GDM1 (cell line): ENCODE measurements at places on chromosomes 3 and 15.

GRCh38 chr3:157046520-157046919, 113.4 kb downstream of the CCNL1 start:
- no peak for DNase-seq

- no peak for DNase-seq
Measured at GRCh38 chr3:72405943-72406566, 442.2 kb downstream of the SHQ1 start.

GRCh38 chr15:72176159-72176558, 21.4 kb downstream of the GRAMD2A start:
- DNase-seq = no peak

- no peak for DNase-seq
Measured at GRCh38 chr3:98877132-98877531, 24.4 kb downstream of the DCBLD2 start.

DNA sequence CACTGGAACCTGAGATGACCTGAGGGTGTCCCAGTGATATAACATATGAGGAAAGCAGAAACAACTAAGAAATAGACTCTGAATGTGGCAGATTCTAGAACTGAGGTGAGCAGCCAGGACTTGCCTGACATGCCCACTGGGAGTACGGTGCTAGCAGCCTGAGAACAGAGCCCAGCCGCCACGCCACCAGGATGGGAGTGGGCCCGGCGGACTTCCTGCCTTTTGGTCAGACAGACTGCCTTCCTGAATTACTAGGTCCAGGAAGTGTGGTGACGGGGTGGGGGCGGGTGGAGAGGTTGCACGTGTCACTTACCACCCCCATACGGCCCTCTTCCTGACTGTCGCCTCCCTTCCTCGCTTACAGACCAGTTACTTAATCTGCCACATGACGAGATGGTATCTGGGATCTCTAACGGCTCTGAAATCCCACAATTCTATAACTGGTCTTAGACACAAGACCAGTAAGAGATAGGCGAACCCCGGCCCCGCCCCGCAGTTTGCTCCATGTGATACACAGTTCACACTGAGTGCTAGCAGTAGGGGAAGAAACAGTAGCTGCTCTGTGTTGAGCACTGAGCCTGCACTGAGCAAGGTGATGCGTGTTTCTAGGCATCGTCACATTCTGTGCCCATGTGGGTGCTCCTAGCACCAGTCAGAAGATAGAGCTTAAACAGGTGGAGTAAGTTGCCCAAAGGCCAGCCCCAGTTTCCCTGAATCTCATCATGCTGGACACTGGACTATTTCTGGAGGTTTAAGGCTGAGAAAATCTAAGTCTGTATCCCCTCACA, 95.7 kb downstream of the CPN2 start:
- DNase-seq = peak; percentile 99

DNA sequence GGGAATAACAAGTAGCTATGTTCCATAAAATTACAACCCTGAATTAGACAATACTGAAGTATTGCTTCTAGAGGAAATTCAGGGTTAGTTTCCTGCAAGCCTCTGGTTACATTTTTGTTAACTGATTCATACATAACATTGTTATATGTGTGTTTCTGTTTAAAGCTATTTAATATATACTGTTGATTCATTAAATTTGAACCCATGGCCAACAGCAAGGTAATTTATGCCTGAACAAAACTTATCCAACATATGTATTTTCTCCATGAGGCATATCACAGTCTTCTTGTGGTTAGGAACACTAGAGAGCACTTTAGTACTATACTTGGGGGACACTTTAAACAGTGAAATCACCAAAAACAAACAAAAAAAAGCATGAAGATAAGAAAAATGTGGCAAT, 47.7 kb upstream of the PTX3 start:
- DNase-seq = no peak

- DNase-seq = no peak
Measured at GRCh38 chr3:23324745-23325144, 121.6 kb downstream of the UBE2E2 start.

GRCh38 chr3:177800561-177800960, 603.3 kb upstream of the TBL1XR1 start:
- DNase-seq = no peak

DNA sequence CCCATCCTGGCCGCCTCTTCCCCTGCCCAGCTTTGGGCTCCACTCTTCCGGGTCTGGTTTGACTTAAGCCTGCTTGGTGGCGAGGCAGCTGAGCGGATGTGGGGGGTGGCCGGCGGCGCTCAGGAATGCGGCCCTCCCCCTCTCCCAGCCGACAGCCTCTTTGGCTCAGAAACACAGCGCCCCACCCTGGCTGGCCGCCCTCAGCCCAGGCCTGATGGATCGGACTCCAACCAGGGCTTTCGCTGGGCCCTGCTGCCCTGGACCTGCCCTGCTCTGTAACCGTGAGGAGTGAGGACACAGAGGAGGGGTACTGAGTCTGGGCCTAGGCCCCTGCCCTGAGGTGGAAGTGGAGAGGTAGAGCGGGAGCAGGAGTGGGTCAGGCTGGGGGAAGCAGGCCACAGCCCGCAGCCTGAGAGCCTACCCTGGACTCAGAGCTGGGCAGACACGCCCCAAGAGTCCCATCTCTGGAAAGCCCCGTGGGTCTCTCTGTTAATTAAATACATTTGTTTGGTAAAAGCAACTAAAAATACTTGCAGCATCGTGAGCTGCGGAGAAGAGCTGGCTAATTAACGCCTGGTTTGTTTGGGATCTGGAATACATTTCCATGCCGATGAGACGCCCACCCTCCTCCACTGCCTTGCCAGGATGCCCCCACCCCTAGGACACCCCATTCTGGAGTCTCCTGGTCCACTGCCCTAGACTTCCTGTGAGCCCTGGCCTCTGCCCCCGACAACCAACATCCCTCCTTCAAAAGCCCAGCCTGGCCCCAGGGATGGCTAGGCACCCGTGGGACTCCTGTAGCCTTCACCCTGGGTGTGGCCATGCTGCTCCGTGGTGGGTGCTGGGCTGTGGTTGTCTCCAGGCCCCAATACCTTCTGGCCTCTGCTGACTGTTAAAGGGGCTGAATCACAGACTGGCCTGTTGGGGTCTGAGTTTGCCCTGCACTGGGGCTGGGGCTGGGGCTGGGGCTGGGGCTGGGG, 19.6 kb downstream of the PLXNA1 start:
- no peak for DNase-seq

DNA sequence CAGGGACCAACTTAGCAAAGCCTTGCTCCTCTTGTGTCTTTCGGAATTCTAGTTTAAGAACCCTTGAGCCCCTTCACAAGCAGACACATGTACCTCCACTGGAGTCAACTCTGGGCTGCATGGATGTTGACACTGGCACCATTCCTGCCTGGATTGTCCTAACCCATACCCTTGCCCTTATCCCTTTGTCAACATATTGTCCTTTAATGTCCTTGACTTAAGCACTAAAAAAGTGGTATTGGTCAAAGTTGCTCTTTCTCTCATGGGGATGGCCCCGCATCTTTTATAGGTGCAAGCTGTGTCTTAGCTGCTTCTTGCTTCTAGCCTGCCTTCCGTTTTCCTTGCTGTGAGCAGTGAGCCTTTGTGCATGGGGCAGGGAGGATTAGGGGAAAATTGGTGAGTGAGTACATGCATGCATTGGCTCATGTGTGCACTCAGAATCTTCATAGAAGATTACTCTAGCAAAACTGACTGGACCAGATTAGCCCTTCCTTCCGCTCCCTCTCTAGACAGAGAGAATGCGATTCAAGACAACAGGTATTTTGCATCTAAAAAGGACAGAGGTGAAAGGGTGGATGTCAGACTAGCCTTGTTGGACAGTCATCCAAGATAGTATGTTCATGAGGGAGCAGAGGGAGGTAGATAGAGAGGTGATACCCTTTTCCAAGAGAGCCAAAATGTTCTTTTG, 42.4 kb downstream of the TGFBR2 start:
- no peak for DNase-seq

DNA sequence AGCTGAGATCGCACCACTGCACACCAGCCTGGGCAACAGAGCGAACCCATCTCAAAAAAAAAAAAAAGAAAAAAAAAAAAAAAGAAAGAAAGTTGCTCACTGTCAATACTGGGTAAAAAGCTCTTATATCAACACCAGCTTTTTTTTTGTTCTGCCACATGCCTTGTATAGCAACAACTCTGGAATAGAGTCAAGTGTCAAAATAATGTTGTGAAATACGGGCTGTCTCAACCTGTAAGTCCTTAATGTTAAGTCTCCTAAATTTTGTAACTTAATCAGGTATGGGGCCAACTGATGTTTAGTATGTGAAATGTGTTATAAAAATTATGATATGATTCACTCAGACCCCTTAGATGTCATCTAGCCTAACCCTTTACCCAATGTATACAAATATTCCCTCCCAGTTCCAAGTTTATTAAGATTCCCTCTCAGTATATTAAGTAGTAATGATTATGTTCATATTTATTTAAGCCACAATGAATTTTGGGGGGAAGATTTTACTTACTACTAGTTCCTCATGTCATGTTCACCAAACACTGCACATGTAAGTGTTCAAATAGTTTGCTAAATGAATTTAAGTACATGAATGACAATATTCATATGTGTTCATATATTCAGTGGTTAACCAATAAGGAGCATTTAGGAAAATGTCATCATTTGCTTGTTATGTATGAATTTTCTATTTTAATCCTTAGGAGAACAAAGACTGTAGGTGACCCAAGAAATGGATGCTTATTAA, 52.2 kb downstream of the GPR160 start:
- DNase-seq = no peak

- no peak for DNase-seq
Measured at GRCh38 chr3:122353215-122353614, 28.2 kb downstream of the CSTA start.

DNA sequence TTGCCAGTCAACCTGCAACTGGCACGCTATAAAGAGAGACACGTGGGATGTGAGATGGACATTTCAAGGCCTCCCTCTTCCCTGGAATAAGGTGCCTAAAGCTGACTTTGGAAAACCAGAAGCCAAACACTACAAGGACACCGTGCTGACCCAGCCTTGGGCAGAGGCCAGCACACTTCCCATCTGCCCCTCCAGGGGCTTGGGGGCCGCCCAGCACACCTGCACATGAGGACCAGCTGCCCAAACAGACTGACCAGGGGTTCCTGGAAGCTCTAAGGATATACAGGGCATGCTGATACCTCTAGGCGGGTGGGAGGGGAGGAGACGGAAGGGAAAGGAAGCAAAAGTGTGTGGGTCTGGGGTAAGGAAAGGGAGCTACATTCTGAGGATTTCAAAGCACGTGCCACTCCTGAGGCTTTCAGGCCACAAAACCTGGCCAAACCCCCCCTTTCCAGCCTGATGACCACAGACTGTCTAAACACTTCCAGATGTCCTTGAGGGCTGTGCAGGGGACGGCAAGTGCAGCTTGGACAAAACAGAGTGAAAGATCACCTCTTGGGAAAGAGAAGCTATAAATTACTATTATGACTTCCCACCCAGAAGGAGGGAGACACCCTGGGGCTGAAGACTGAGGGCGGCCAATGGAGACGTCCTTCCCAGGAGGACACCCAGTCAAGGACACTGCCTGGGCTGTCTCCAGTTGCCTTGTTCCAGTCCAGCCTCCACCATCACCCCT, 57.9 kb downstream of the ADCY5 start:
- no peak for DNase-seq

DNA sequence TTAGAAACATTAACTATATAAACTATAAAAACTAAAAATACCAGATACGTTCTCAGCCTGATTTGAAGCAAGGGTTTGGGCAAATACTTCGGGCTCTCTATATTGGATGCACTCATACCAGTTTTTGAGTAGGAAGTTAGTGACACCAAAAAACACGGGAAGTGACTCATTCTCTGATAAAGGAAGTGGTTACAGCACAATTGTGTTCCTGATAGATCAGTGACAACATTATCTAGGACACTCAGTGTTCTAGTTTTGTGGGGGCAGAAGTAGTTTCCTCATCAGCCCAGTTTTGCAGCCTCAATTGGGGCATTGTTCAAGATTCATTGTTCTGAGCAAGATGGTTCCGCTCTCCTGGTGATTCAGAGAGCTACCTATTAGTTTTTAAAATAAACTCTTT, 469.6 kb upstream of the DPPA4 start:
- DNase-seq = peak; percentile 54

- DNase-seq = no peak
Measured at GRCh38 chr15:52256930-52257733, 38.5 kb downstream of the MYO5C start.

DNA sequence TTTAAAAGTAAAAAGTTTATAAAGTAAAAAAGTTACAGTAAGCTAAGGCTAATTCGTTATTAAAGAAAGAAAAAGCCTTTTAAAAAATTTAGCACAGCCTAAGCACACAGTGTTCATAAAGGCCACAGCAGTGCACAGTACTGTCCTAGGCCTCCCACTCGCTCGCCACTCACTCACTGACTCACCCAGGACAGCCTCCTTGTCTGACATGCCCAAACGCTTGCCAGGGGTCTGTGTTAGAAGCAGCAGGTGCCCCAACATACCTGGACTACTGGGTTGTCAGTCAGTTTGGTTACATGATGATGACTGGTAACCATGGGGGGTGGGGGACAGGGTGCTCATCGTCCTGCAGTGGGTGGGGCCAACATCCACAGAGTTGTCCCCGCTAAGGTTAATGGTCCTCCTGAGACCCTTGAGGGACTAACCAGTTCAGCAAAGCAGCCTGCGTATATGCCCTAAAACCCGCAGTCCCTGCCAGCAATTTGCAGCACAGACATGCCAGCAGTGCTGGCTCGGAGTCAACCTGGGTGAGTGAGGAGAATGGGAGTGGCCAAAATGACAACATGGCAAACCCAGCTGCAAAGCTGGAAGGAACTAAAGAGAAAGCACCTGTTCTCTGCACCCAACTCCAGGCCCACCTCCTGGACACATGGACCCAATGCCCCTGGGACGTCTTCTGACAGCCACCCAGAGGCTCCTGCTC, 49.2 kb downstream of the CYFIP1 start:
- DNase-seq = no peak

GRCh38 chr3:40502034-40502433, 3.8 kb upstream of the ZNF620 start:
- no peak for DNase-seq

DNA sequence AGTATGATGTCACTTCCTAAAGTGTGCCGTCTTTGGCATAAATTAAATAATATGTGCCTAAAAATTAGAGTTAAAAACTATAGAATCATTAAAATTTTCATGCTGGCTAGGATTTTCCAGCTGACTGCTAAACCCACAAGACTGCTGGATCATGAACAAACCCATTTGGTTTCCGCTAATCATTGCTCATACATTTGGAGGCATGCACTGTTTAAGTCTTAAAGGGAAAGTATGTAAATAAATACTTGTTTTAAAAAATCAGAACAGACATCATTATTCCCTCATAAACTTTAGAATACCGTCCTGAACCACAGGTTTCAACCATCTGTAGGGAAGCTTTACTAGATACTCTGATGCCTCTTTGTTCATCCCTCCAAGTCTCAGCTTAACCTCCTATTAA, 26.5 kb downstream of the ATP6V1A start:
- no peak for DNase-seq
